ENCODE measurements at places on chromosomes 5 and 9.

- DNase-seq, result no peak
Measured at GRCh38 chr9:106613250-106613737, 249.7 kb upstream of the ZNF462 start.

- DNase-seq, result no peak
Measured at GRCh38 chr5:59568161-59568560, 325.4 kb downstream of the PDE4D start.

GRCh38 chr5:36734422-36734821 is 128.0 kb downstream of the SLC1A3 start:
- DNase-seq, result no peak

DNA sequence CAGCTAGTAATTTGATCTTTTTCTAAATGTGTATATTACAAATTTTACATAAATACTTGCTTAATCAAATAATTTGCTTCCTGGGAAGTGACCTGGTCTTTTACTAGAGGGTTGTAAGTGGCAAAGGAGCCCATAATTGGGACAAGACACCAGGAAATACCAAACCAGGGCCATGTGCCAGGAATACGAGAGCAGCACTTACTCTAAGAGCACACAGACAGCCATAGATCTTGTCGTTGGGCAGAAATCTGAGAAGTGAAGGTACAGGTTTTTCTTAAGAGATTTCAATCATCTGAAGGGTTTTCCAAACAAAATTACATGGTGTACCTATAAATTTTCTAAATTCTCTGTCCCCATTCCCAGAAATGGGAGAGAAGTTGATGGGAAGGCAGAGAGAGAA is 179.3 kb downstream of the HINT1 start:
- DNase-seq, result no peak

GRCh38 chr5:143964919-143965318 is 153.0 kb downstream of the HMHB1 start:
- no peak for DNase-seq

GRCh38 chr9:116003397-116003796 is 150.2 kb upstream of the PAPPA start:
- DNase-seq, result no peak

DNA sequence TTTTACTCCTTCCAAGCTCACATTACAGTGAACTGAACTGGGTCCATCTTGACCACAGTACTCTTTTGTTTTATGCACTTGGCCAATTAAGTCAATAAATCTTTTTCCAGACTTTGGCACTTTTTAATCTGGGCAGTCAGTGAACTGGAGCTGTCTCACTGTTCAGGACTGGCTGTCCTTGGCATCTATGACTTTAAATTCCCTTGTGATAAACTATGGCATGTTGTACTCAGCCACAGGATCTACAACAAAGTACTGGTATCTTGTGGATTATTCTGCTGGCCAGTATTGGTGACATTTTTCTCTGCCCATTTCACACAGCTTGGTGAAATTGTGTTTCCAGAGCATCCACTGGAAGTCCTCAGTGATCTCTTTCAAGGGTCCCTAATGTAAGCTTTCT is 1144.8 kb upstream of the SEMA6A start:
- no peak for DNase-seq

GRCh38 chr5:150434464-150434863 is 15.1 kb downstream of the RPS14 start:
- no peak for DNase-seq

DNA sequence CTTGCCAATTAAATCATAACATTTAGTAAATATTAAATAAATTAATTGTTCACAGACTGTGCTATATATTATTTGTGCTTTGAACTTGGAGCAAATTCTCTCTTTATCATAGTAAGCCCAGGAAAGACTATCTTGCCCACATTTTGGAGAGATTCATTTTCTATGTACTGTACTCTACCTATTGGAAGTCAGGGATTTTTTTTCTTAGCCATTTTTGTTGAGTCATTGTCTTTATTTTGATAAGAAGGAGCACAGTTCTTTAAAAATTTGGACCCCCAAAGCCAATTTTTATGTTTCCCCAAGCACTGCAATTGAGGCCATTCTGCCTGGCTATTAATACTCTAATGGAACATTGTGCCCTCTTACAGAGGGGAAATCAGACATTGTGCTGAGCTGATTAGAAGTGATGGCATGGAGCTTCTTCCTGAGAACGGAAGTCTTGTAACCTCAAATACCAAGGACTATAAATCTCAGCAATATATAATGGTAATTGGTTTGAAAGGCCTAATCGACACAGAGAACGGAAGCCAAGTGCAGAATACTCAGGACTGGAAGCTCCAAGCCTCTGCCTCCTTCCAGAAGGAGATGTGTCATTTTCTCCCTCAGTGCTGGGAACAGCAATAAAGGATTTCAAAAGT is 188.8 kb upstream of the PAPPA start:
- no peak for DNase-seq

DNA sequence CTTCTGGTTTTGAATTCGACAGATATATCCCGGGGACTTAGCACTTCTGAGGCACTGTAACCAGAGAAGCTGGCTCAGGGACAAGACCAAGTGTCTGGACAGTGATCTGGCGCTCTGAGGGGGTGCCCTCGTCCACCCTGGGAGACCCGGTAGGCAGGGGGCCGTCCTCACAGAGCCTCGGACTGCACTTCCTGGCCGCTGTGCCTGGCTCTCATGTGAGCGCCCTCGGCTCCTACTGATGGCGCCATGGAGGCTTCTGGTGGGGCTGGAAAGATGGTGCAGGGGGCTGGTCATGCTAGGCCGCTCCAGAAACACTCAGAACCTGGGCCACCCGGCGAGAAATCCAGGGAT is 18.8 kb upstream of the SLC6A3 start:
- DNase-seq, result no peak

- DNase-seq, result no peak
Measured at GRCh38 chr5:180330810-180331646, 22.1 kb downstream of the GFPT2 start.

- no peak for DNase-seq
Measured at GRCh38 chr5:102911973-102912372, 156.9 kb downstream of the PAM start.

GRCh38 chr5:128631771-128632170 is 93.7 kb upstream of the FBN2 start:
- DNase-seq, result no peak

- no peak for DNase-seq
Measured at GRCh38 chr9:100670719-100671118, 92.8 kb downstream of the CAVIN4 start.

GRCh38 chr5:33032271-33033070 is 321.4 kb downstream of the NPR3 start:
- DNase-seq, result no peak

GRCh38 chr9:107397076-107398044 is 92.2 kb downstream of the KLF4 start:
- no peak for DNase-seq

DNA sequence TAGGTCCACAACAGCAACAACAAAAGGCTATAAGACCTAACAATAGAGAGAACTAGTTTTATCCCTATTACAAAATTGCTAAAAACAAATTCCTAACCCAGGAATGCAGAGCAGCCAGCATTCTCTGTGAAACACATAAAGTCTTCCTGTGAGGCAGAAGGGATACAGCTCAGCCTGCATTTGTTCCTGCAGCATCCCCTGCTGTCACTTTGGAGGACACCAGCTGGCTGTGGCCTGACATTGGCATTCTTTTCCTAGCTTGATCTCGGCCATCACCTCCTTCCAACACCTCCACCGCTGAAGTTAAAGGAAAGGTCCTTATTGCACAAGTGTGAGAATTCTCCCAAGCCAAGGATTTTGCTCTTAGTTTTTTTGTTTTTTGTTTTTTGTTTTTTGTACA is 186.1 kb downstream of the SNCAIP start:
- DNase-seq, result no peak

DNA sequence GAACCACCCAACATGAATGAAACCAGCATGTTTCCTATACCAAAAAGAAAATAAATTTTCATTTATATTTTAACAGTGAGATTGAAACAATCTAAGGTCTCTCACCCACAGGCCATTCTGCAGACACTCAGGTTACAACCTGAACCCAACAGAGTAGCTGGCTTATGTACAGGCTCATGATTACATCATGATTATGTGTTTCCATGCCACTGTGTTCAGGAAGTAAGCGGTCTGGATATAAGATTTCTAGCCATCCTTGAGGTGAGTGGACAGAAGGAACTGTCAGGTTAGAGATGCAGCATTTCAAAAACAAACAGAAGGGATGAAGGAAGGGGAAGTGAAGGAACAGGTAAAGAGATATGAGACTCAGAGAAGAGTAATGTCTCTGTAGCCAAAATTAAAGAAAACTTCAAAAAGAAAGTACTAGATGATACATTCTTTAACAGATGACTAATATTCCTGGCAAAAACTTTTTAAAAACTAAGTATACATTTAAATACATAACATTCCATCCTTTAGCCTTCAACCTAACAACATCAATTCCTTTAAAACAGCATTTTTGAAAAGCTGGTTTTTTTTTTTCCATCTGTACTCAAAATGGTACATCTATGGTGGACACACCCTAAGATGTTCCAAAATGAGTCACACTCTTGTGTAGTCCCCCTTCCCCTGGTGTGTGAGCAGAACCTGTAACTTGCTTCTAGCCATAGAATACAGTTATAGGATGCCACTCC is 119.8 kb downstream of the LPAR1 start:
- no peak for DNase-seq

DNA sequence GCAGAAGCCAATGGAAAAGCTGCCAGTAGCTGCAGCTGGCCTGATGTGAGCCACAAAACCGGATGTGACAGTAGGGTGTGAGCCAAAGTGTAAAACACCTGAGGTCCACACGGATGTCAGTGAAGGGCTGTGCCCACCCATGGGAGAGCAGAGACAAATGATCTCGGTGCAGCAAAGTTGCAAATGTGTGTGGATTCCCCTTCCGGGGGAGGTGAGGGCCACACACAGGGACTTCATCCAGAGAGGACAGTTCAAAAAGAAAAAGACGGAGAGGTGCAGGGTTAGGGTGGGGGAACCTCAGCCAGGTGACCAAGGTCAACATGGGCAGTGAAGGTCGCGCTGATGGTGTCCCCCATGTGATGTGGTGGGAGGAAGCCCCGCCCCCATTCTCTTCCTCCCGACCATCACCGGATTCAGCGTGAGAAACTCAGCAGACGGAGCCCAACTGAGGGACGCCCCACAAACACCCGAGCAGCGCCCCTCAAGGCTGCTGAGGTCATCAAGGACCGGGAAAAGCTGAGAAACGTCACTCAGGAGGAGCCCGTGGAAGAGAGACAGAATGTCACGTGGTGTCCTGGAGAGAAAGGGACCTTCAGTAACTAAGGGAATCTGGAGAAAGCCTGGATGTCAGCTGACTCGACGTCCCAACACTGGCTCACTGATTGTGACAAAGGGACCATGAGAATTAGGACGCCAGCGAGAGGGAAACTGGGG is 11.4 kb upstream of the PTGDS start:
- no peak for DNase-seq

DNA sequence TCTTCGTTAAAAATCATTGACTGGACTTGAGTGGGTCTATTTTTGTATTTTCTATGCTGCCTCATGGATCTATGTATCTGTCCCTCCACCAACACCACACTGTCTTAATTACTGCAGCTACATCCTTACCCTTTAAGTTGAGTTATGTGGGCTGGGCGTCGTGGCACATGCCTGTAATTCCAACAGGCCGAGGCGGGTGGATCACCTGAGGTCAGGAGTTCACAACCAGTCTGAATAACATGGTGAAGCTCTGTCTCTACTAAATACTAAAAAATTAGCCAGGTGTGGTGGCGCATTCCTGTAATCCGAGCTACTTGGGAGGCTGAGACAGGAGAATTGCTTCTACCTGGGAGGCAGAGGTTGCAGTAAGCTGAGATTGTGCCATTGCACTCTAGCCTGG is 48.2 kb downstream of the XRCC4 start:
- DNase-seq, result no peak

- no peak for DNase-seq
Measured at GRCh38 chr9:38047301-38048251, 21.5 kb downstream of the SHB start.

- DNase-seq, result no peak
Measured at GRCh38 chr9:9881692-9882091, 731.1 kb downstream of the PTPRD start.

DNA sequence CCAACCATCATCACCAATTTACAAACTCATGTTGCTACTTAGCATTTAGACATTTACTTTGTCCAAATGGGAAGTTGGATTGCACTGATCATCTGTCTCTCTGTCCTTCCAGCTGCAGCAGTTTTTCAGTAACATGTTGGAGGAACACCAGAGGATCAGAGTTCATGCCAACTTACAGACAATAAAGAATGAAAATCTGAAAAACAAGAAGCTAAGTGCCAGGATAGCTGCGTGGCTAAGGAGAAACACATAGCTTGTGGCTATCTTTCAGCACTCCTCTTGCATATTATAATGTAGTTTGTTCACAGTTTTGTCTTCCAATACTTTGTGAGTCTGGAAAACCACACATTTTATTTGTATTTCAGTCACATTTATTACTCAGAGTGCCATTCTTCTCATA is 6.4 kb upstream of the ARL14EPL start:
- DNase-seq, result no peak

DNA sequence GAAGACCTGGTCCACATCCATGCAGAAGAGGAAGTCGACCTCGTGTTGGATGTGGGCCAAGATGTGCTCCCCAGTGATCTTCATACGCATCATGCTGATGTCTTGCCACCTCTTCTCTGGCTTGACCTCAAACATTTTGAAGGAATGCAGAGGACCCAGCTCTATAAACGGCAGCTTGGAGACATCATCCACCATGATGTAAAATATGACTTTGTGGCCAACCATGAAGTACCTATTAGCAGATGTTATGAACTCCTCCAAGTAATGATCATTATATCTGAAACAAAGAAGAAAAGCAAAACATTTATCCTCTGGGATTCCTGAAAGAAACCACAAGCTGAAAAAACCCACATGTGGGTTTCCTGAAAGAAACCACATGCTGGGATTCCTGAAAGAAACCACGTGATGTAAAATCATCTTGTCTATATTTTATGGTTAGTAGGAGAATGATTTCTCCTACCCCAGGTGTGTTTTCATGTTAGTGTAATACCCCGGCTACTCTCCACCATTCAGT is 52.3 kb downstream of the GGTA1 start:
- DNase-seq, result no peak

GRCh38 chr9:14303100-14303499 is 10.8 kb downstream of the NFIB start:
- no peak for DNase-seq

GRCh38 chr5:147515269-147515668 is 5.4 kb upstream of the DPYSL3 start:
- DNase-seq, result no peak

DNA sequence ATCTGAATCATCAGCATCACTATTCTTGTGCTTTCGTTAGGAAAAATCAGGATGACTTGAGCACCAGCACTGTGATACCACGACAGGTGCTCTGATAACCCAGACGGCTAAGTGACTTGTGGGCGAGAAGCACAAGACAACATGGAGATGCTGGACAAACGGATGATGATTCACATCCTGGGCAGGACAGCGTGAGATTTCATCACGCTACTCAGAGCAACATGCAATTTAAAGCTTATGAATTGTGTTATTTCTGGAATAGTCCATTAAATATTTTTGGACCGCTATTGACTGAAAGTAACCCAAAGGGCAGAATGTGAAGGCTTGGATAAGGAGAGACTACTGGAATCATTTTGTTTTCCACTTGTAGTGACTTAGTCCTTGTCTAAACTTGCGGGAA is 114.8 kb upstream of the DAPK1 start:
- DNase-seq, result no peak

GRCh38 chr5:112691758-112692157 is 45.9 kb upstream of the APC start:
- no peak for DNase-seq

- no peak for DNase-seq
Measured at GRCh38 chr5:125276096-125276495, 529.7 kb upstream of the ZNF608 start.
